ENCODE measurements at places on chromosomes 12 and 14.

- DNase-seq, result peak; percentile 55
Observed at GRCh38 chr12:81758421-81759189, 545 bp downstream of the PPFIA2 start.

GRCh38 chr14:77574446-77575115 lies 41.9 kb downstream of the SPTLC2 start:
- no peak for DNase-seq

DNA sequence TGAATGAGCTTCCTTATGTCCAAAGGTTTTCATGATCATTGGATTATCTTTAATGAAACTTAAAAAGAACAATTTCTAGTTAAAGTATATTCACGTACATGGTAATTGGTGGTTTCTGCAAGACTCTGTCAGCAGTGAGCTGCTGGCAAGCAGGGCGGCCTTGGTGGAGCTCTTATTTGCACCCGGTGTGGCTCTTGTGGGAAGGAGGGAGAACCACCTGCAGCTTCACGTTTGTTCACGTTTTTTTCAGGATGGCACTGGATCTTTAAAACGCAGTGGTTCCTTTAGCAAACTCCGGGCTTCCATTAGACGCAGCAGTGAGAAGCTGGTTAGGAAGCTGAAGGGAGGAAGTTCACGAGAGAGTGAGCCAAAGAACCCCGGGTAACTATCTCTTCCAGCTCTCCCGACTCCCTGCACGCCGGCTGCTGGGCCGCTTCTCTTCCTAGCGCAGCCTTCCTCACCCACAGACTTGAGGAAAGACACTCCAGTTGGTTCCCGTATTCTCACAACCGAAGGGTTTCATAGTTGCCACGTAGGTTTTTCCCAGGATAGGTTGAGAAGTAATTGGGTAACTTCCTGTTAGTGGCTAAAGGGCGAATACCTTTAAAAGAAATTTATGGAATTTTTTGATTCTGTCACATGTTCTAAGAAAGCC lies 28.3 kb downstream of the XRCC3 start:
- DNase-seq, result no peak

DNA sequence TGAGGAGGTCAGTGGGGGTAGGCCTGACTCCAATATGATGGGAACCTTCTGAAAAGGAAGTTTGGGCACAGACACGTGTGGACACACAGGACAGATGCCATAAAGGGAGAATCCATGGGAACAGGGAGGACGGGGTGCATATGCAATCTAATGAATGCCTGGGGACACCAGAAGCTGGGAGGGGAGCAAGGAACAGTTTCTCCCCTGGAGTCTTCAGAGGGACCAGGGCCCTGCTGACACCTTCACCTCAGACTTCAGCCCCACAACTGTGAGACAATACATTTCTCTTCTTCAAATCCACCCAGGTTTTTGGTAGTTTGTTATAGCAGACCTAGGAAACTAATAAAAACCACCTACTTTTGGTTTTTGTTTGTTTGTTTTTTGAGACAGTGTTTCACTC lies 35.2 kb upstream of the CLIP1 start:
- DNase-seq, result no peak

Measured in NCI-H1694 treated with DMSO at 0.1 percent for 48 hours (cell line).